ENCODE measurements at places on chromosomes 12 and 14.

DNA sequence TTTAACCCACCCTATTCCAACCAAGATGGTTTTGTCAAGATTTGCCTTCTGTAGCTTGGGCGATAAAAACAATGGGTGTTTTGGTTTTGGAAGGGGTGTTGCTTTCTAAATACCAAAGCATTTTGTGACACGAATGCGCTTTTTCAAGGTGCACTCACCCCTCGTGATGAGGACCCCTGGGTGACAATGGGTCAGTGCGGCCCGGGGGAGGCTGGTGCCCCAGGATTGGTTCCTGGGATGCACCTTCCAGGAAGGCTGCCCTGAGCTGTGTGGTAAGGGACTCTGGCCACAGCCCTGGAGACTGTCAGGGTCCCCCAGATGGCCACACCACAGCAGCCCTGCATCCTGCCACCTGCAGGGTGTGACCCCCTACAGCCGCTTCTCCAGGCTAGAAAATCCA, 180.6 kb upstream of the MYL2 start:
- DNase-seq: no peak

GRCh38 chr14:71181215-71182003, 274.1 kb downstream of the PCNX1 start:
- no peak for DNase-seq

- peak; percentile 48 for DNase-seq
Measured at GRCh38 chr12:121894633-121895032, 6.0 kb downstream of the PSMD9 start.

GRCh38 chr12:3795066-3795465, 42.2 kb upstream of the CRACR2A start:
- no peak for DNase-seq

DNA sequence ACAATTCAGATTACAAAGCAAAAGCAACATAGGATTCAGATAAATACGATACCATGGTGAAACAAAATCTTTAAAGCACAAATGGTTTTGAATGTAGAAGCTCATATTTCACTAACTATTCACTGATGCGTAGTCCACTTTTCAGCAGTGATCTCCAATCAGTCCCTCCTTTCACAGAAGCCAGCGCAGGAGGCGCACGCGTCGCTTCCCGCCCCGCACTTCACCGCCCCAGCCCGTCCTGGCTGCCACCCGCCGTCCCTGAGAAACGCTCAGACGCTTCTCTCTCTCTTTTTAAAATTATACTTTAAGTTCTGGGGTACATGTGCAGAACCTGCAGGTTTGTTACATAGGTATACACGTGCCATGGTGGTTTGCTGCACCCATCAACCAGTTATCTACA, 19.8 kb upstream of the CHFR start:
- no peak for DNase-seq

DNA sequence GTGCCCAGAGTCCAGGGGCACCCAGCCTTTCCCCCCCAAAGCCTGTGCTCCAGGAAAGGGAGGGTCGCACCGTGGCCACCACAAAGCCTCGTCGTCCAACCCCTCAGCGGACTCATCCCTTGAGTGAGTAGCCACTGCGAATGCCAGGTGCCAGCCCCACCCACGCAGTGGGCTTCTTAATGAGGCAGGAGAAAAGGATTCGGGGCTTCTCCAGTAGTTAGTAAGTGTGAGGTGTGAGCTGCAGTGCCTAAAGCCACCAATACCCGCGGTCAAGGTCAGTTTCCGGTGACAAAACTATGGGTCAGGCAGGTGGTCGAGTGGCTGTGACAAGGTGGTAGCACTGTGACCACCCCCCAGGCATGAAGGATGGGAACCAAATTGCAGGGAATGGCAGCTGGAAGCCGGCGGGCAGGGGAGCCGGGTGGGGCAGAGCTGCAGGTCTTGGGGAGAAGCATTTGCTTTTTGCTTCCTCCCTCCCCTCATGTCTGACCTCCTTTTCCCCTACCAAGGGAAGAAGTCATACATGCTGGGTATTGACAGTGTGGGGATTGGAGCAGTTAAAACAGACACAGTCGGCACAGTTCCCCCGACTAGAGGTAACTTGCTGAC, 8.0 kb downstream of the RAN start:
- DNase-seq: no peak

DNA sequence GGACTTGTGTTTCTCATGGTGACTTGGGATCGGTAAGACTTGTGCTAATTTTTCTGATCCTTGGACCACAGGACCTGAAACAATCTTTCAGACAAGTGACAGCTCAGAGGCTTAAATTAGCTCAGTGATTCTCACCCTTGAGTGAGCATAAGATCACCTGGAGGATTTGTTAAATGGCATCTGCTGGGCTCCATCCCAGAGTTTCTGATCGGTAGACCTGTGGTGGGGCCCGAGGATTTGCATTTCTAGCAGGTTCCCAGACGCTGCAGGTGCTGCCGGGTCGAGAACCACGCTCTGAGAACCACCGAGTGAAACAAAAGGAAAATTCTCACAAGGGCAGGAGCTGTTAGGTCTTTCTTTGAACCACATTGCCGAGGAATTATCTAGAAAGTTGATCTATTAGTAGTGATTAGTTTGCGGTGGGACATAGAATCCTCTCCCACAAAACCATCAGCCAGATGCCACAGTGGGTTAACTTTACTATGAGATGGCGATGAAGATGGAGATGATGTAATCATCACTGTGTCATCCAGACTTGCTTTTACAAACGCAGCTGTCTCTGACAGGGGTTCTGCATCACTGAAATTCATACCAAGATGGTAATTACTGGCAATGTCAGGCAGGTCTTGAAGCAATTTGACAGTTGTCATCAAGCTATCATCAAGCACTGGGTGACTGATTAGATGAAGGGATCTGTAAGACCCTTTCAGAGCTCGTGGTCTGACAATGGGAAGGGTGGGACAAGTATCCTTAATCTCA, 184.0 kb downstream of the AACS start:
- DNase-seq: no peak

- DNase-seq: no peak
Measured at GRCh38 chr14:105748204-105748578, 221.8 kb downstream of the TMEM121 start.

DNA sequence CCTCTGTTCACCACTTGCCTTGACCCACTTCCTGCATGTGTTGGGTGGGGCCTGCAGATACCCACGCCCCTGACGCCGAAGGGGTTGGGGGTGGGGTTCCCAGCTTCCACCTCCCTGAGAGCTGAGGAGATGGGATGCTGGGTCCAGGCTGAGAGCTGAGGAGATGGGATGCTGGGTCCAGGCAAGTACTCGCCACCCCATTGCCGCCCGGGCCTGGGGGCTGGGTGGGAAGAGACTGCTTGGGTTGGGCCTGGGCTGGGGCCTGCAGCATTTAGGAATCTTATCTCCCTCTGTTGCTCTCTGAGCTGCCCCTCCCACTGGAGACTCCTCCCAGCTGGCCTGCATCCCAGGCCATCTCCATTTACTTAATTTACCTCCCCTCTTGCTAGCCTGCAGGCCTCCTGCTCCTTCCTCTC, 17.4 kb downstream of the TEAD4 start:
- DNase-seq: no peak

GRCh38 chr14:70902184-70902583, 5.1 kb upstream of the PCNX1 start:
- no peak for DNase-seq

All from COR-L47 (cell line).